SK-N-SH (cell line): ENCODE measurements at places on chromosomes 12 and 14. TPM values are rescaled to one million over a fixed set of nuclear protein-coding genes. Genes with fewer than 3 reads are reported as not detected.

DNA sequence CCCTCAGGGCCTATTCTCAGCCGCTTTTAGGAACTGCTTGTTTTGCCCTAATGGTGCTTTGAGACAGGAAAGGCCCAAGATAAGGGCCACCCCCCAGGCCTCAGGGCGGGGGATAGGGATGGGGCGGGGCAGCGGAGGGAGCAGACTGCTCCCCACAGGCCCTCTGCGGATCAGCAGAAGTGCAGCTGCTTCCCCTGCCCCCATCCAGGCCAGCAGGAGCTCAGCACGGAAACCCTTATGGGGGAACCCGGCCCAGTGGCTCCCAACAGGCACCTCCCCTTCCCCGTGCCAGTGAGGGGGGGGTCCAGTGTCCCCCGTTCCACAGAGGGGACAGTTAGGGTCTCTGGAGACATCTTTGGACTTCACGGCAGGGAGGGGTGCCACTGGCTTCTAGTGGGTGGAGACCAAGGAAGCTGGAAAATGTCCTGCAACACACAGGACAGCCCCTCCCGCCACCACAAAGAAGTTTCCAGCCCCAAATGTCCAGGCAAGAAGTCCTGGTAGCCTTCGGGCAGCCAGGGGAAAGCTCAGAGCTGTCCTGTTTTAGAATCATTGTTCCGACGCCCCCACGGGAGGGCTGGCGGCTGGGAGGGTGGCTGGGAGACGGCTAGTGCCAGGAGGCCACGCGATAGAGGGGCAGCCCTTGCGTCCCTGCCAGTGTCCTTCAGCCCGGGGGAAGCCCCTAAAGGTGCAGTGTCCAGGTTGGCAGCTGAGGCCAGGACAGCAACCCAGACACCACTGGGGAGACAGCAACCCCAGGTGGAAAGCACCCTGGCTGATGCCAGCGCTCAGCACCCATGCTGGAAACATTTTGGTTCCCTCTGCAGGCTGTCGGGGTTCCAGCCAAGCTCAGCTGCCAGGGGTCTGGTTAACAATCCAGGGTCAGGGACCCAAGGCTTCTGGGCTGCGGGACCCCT lies 10.4 kb upstream of the GPR132 start:
- H3K36me3 ChIP-seq: no peaks in the 10 kb centered on the region
- peak; percentile 73 for DNase-seq
- H3K27ac ChIP-seq: no peak overlapping the region
- peaks cover 8% of the 10 kb centered on the region; the same call in 1 of the 2 replicates for H3K4me1 ChIP-seq

The CPNE6 gene
- polyA plus RNA-seq: not detected in 2 replicates

DNA sequence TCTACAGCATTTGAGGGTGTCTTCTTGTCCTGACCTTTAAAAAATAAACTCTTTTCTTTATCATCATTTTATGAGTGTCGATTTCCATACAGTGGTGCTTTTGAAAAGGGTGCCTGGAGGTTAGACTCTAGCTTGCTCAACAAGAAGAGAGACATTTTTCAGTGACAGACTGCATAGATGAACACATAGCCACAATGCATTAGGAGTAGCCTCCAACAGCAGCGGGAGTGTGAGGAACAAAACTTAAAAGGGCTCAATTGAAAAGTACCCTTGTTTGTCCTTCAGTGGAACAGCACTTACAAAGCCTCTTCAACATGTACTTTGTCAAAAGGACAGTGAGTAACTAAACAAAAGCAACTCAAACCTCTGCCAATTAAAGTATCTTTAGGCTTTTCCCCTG lies 119.3 kb downstream of the SOX5 start:
- H3K4me1 ChIP-seq: no peaks in the 10 kb centered on the region
- H3K27ac ChIP-seq: no peak overlapping the region
- no peaks in the 10 kb centered on the region for H3K27me3 ChIP-seq
- no peaks in the 10 kb centered on the region for H3K36me3 ChIP-seq
- no peak overlapping the region for H3K4me3 ChIP-seq
- no peak for DNase-seq

- no peak for DNase-seq
- H3K36me3 ChIP-seq: peaks cover 10% of the 10 kb centered on the region
- peaks cover 6% of the 10 kb centered on the region for H3K4me1 ChIP-seq
- no peak overlapping the region; the same call in 1 of the 2 replicates for H3K27ac ChIP-seq
- peak overlapping the region; percentile 66 for H3K4me3 ChIP-seq
These were observed 1.2 kb downstream of the SPTSSA start for GRCh38 chr14:34460841-34461240.

DNA sequence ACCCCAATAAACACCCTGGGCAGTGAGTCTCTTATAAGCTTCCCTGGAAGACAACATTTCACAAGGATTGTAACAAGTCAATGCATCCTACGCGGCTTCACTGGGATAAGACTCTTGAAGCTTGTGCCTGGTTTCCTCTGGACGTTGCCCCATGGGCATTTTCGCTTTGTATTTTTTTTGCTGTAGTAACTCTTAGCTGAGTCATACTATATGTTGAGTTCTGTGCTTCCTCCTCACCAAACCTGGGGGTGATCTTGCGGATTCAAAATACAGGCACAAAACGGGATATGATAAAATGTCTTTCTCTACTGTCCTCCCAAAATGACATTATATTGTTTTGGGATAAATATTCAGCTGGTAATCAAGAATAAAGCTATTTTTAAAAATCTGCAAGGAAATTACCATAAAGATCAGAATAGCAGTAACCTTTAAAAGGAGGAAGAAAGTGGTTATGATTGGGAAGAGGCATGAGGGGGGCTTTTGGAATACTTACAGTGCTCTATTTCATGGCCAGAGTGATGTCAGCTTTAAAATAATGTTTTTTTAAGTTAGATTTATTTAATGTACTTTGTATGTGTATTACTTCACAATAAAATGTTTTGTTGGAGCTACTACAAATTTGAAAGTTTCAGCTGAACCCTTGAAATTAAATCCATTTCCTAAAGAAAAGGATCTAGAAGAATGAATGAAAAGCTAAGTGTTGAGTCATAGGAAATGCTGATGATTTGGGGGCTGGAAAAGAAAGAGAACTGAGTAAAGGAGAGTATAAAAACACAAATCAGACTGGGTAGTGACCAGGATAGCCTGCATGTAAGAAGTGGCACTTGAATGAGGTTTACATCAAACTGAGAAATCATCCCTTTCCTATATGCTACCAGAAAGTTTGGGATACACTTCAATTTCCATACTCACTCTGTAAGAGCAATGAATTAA lies 14.7 kb downstream of the BTBD7 start:
- no peak overlapping the region for H3K27ac ChIP-seq
- H3K4me1 ChIP-seq: no peaks in the 10 kb centered on the region; the same call in 1 of the 2 replicates
- no peaks in the 10 kb centered on the region for H3K27me3 ChIP-seq
- DNase-seq: no peak
- no peaks in the 10 kb centered on the region for H3K36me3 ChIP-seq

DNA sequence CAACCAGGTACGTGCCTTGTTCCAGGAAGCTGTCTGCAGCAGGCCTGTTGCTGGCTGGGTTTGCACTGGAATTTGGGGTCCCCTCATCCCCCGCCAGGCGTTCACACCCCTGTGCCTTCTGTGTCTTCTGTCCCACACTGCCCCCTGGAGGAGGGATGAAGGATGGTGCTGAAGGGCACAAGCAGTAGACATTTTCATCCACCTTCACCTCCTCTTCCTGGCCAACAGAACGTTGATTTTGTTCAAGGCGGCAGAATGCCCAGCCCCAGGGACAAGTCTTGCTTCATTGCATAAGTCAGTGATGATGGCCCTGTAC lies 122.1 kb downstream of the CALM1 start:
- H3K36me3 ChIP-seq: no peaks in the 10 kb centered on the region
- no peak overlapping the region for H3K27ac ChIP-seq
- peaks cover 41% of the 10 kb centered on the region; the same call in 1 of the 2 replicates for H3K4me1 ChIP-seq
- H3K27me3 ChIP-seq: no peaks in the 10 kb centered on the region

- DNase-seq: peak; percentile 10
- H3K36me3 ChIP-seq: no peaks in the 10 kb centered on the region
- H3K4me1 ChIP-seq: no peaks in the 10 kb centered on the region
- H3K27ac ChIP-seq: no peak overlapping the region
- H3K27me3 ChIP-seq: no peaks in the 10 kb centered on the region
These were observed 122.0 kb upstream of the ATXN7L3B start for GRCh38 chr12:74415633-74416032.

DNA sequence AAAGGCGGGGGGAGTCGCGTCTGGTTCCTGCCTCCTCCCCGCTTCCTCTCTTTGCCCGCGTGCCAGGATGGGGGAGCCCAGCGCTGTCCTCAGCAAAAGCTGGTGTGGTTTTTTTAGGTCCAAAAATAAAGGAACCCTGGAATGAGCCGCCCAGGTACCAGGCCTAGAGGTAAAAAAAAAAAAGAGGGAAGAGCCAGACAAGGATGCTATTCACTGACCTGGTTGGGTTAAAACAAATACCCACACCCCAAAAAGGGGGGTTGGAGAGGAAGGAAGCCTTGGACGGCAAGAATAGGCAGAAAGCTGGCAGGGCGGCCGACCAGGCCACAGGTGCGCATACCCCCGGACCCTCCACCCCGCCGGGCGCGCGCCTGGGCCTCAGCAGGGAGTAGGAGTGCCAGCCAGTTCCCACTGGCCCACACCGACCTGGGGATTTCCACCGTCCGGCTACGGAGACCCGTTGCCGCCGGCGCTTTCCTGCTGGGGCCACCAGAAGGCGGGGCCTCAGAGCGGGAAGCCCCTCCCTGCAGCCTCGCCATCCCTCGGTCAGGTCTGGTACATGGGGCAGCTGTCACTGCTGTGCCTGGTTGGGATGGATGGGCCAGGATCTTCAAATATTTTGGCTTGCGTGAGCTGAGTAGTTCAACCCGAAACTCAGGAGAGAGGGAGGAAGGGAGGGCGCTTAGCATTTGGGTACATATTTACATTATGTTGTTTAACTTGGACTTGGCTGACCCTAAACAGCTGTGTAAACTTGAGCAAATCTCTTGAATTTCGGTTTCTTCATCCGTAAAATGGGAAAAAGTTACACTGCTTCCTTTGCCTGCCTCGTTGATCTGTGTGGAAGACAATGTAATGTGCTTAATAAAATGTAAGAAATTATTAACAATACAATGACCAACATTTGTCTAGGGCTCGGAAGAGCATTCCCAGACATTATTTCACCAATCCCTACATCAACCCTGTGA lies 5.4 kb upstream of the IRF2BPL start:
- peaks cover 58% of the 10 kb centered on the region for H3K4me1 ChIP-seq
- no peaks in the 10 kb centered on the region for H3K36me3 ChIP-seq
- H3K27ac ChIP-seq: peak overlapping the region; percentile 97
- DNase-seq: peak; percentile 91
- peak overlapping the region; percentile 64 for H3K4me3 ChIP-seq

DNA sequence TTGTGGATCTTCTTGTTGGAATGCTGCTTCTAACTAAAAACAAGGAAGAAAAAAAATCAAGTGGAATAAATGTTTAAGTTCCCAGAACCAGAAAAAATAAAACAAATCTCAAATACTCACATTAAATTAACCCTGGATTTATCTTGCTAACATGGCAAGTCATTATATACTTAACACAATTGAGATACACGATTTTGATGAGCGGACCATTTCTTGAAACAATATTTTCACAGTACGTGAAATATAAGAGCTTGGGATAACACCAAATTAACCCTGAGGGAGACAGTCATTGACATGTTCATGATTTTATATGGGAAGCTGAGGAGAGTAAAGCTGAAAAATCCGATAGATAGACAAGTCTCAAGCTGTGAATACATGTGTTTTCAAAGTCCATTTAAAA lies 128.6 kb downstream of the PTCSC3 start:
- H3K36me3 ChIP-seq: no peaks in the 10 kb centered on the region
- no peak for DNase-seq
- H3K27ac ChIP-seq: no peak overlapping the region

GRCh38 chr14:37116933-37117849 lies 55.2 kb downstream of the SLC25A21 start:
- no peak overlapping the region for H3K27ac ChIP-seq
- no peak overlapping the region for H3K4me3 ChIP-seq
- DNase-seq: no peak
- H3K4me1 ChIP-seq: no peaks in the 10 kb centered on the region
- H3K36me3 ChIP-seq: no peaks in the 10 kb centered on the region
